Effector CD4-positive, alpha-beta T cell (primary cell): ENCODE measurements at places on chromosomes 7 and 10.

- DNase-seq = no peak
Measured at GRCh38 chr10:103716206-103717160, 138.9 kb downstream of the SH3PXD2A start.

DNA sequence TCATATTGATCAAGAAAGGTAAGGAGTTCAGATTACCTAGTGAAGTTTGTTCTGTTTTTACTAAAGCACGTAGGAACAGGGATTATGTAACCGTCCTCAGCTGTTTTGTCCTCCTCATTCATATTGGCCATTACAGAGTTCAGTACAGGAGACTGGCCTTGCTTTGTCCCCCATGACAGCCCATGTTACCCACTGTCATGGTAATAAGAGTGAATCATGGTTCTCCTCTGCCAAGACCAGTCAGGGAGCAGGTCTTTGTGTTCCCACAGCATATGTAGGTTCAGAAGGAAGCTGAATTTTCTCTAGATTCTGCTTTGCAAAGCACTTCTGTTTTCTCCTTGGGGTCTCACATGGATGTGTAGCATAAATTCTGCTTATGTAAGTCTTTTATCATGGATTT is 106.2 kb upstream of the GPR141 start:
- DNase-seq = no peak

- no peak for DNase-seq
Measured at GRCh38 chr7:40570223-40570622, 435.4 kb downstream of the SUGCT start.

DNA sequence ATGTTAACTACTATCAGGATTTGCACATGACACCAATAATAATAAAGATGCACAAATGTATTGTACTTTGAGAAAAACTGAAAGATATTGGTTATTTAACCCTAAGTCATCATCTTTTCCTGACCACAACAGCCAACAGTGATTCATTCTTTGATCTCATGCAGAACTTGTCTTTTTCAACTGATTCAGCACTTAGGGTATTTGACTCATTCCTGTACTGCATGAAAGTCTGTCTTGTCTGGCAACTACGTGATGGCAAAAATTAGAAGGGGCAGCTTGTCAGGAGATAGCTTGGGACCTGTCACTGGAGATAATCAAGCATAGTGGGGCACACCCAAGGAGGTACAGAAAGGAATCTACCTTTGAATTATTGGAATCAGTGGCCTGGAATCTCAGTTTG is 77.8 kb upstream of the LRRC17 start:
- DNase-seq = no peak

GRCh38 chr10:50392966-50393718 is 141.8 kb upstream of the ASAH2 start:
- DNase-seq = no peak

GRCh38 chr10:57917019-57917418 is 350.7 kb downstream of the IPMK start:
- no peak for DNase-seq

- no peak for DNase-seq
Measured at GRCh38 chr7:107386548-107387102, 83.2 kb upstream of the GPR22 start.

DNA sequence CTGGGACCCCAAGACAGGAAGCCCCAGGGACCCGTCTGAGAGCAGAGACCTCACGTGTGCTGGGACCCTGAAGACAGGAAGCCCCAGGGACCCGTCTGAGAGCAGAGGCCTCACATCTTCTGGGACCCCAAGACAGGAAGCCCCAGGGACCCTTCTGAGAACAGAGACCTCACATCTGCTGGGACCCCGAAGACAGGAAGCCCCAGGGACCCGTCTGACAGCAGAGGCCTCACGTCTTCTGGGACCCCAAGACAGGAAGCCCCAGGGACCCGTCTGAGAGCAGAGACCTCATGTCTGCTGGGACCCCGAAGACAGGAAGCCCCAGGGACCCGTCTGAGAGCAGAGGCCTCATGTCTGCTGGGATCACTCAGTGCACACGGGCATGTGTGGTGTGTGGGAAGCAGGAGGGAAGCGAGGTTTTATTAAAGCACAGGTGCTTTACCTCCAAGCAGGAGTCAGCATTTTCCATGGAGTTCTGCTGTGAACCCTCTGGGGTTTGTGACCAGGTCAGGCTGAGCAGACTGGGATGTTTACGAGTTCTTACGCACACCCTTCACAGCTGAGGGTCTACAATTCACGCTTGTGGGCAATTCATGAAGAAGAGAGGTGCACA is 590.6 kb downstream of the DNAJB6 start:
- DNase-seq = no peak

- DNase-seq = no peak
Measured at GRCh38 chr10:5694573-5694972, 9.9 kb downstream of the TASOR2 start.

DNA sequence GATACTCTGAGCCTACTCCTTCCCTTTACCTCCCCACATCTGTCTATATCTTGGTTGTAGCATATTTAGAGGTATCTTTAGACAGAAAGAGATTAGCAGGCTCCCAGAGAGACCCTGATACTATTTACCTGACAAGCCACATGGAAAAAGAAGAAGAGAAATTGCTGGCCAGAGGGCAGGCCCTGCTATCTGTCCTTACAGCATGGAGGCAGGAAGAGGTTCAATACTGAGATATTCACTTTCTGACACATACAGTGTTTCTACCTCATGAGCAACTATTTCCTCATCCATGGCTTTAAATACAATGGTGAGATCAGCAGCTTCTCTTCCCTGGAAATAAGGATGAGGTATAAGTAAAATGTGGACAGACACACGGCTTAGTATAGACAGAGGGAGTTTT is 33.9 kb upstream of the TSPAN13 start:
- DNase-seq = no peak

DNA sequence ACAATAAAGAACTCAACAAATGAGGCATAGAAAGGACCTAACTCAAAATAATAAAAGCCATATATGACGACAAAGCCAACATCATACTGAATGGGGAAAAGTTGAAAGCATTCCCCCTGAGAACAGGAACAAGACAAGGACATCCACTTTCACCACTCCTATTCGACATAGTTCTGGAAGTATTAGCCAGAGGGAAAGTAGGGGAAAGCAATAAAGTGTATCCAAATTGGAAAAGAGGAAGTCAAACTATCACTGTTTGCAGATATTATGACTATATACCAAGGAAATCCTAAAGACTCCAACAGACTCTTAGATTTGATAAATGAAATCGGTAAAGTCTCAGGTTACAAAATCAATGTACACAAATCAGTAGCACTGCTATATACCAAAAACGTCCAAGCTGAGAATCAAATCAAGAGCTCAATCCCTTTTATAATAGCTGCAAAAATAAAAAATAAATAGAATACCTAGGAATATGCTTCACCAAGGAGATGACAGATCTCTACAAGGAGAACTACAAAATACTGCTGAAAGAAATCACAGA is 4.8 kb downstream of the ANXA7 start:
- no peak for DNase-seq

- DNase-seq = no peak
Measured at GRCh38 chr10:50653758-50654157, 30.0 kb upstream of the SGMS1 start.
